ENCODE measurements at places on chromosomes 5 and 9.

DNA sequence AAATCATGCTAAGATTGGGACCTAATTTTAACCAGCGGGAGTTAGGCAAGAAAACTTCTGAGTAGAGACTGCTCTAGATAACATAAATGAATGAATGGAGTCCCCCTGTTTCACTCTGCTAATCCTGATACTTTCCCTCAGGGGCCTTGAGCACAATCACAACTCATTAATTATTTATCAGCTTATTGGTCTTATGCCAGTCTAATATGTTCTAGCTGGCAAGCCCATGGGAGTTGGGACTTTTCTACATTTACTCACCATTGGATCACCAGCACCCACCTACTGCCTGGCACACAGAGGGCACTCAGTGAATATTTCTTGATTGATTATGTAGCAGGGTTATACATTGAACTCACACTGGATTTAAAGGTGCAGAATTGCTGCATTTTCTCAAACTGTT lies 13.5 kb upstream of the TMED7 start:
- DNase-seq: no peak

- no peak for DNase-seq
Observed at GRCh38 chr9:31290731-31291130, 1093.7 kb upstream of the ACO1 start.

GRCh38 chr5:36055984-36056383 lies 10.7 kb downstream of the UGT3A2 start:
- no peak for DNase-seq

DNA sequence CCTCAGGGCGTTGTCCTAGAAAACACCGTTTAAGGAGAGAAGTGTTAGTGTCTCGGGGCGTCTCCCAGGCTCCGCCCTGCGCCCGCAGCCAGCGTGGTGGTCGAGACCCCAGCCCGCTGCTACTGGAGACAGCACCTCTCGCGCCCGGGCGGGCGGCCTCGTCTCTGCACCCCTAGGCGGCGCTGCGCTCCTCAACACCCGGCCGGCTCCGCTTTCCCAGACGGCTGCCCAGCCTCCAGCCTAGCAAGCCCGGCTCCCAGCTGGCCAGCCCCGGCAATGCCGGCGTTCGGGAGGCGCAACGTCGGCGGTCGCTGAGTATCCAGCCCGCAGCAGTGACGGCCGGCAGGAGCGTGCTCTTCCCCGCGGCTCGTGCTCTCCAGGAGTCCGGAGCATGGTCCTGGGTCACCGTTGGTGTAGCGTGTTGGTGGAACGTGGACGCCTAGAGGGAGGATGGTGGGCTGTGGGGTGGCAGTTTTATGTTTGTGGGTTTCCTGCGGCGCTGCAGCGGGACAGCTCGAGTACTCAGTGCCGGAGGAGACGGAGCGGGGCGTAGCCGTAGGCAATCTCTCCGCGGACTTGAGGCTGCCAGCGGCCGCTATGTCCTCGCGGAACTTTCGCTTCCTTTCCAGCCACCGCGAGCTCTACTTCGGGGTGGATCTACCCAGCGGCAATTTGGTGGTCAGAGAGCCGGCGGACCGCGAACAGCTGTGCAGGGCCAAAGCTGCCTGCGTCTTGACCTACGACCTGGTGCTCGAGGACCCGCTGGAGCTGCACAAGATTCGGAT lies 536 bp downstream of the PCDHAC1 start:
- DNase-seq: peak; percentile 94

GRCh38 chr9:23769307-23769935 lies 56.6 kb downstream of the ELAVL2 start:
- DNase-seq: no peak

- DNase-seq: no peak
Observed at GRCh38 chr9:4180907-4181605, 118.8 kb downstream of the GLIS3 start.

DNA sequence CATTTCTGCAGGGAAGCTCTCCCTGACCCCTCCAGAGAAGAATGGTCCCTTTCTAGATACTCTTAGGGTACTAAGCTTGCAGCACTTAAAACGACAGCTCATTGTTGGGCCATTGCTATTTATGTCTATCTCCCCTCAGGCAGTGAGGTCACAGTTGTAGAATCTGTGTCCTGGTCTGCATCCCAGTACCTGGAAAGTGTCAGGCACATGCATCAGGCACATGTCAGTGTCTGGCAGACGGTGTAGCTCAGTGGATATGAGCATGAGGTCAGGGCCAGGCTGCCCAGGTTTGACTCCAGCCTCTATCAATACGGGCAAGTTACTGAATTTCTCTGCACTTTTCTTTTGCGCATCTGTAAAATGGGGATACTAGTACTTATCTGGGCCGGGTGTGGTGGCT lies 22.2 kb upstream of the EEIG1 start:
- DNase-seq: no peak

GRCh38 chr5:34498572-34498971 lies 157.6 kb upstream of the RAI14 start:
- no peak for DNase-seq
